ENCODE measurements at places on chromosomes 7 and 10.

- no peak for DNase-seq
Measured at GRCh38 chr7:140686921-140687320, 9.6 kb upstream of the NDUFB2 start.

DNA sequence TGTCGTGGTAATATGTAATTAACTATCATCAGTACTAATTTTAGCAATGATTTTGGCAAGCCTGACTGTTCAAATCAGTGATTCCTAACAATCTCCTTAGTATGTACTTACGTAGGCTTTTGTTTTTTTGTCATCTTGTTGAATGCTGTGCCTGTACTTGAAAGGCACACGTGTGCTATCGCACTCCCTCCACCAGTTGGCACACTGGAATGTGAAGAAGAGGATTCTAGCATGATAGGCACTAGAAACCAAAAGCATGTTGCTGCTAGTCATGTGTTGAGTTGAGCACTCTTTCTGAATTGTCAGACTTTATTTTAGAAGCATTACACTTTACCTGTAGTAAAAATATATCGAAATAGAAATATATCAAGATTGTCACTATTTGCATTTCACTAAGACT is 59.1 kb downstream of the TASOR2 start:
- no peak for DNase-seq

- DNase-seq: no peak
Measured at GRCh38 chr10:85458324-85458723, 908.3 kb downstream of the GRID1 start.

DNA sequence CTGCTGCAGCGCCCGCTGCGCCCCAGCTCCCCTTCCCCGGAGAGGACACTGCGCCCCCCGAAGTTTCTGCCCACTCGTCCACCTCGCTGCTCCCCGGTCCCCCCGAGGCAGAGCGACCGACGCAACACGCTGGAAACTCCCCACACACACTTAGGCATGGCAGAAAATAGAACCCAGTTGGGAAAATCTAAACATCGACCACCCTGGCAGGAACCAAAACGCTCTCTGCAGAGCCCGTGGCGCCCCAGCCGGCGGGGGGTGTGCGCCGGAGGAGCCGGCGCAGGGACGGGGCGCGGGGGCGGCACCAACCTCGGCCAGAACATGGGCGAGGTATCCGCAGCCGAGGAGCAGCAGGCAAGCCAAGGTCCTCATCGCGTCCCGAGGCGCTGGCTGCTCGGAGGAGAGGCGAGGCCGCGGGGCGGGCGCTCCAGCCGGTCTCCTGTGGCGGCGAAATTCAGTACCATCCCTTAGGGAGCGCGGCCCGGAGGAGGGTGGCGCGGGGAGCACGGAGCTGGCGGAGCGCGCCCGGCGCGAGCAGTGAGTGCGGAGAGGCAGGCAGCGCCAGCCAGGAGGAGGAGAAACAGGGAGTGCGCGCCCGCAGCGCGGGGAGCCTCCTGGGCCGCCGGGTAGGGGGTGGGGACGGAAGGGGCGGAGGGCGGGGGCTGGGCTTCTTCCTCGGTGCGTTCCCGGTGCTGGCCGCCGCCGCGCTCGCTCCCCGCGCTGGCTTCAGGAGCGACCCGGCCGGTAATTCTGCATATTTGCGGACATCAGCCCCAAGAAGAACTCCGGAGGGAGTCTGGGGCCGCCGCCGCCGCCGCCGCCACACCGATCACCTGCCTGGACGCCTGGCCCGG is 789 bp downstream of the PDGFA start:
- no peak for DNase-seq

DNA sequence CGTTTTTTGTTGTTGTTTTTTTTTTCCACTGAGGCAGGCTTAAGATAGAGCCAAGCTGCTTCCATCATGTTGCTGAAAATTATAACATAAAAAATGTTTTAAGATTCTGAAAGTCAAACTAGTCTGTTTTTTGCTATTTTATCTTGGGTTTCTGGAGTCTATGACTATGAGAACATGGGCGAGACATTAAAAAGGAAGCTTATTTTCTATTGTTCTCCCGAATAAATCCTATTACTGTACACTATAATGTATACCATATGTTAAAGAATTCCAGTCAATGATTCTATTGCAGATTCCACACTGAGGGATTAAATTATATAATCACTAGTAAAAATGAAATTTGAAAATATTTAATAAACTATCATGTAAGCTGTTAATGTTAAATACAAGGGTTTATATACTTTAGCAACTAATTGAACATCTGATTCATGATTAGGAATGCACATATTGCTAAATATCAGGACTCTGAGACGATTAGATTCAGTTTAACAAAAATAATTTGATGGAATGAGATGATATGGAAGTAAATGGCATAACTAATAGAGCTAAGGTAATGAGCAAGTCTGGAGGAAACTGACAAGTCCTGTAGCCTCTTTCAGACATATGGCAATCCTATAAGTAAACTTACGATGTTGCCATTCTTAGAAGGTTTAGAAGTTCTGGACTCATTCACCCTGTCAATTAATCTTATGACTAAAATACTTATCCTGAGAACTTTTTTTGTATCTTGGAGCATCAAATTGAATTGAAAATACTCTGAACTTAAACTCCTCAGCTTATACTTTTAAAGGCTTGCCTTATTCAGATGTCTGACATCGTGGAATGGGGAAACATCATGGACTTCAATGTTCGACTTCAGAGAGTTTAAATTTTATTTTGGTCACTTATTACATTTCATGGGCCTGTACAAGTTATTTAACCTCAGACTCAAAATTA is 294.8 kb upstream of the DGKB start:
- no peak for DNase-seq

Data from activated gamma-delta T cell treated with Interleukin-2 at 50 U/mL for 16 hours (primary cell).